Stimulated activated CD8-positive, alpha-beta memory T cell treated with anti-CD3 and anti-CD28 coated beads, Interleukin-7, amount 100 ng/mL, for 24 hours (primary cell): ENCODE measurements at places on chromosomes 5 and 9.

- no peak for DNase-seq
Observed at GRCh38 chr5:127602896-127603844, 45.7 kb upstream of the CTXN3 start.

DNA sequence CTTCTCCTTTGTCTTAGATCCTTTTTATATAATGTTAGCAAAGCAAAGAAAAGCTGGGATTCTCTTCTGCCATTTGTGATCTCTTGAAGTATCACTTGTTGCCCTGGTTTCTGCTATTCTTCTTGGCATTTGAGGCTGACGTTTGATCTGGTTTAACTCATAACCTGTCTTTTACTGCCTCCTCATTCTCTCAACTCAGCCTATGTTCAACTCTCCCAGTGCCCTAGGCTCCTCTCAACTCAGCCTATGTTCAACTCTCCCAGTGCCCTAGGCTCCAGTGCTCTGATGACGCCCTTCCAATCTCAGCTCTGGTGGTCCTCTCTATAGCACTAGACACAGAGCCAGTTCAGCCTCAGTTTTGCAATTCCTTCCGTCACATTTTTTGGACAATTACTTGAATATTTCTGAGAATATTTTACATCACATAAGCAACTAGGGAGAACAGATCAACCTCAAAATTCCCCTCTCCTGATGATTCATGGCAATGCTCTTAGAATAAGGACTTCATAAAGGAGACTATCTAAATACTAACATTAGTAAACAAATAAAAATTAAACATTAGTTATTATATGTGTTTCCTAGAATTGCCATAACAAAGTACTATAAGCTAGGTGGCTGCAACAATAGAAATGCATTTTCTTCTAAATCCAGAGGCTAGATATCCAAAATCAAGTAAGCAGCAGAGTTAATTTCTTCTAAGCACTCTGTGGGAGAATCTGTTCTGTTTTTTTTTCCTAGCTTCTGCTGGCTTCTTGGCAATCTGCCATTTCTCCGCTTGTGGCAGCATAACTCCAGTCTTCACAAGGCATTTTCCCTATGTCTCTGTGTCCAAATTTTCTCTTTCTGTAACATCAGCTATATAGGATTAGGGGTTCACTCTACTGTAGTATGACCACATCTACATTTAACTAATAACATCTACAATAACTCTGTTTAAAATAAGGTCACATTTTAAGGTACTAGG lies 662.1 kb upstream of the FTMT start:
- no peak for DNase-seq

GRCh38 chr9:2839040-2839439 lies 4.9 kb downstream of the PUM3 start:
- no peak for DNase-seq

DNA sequence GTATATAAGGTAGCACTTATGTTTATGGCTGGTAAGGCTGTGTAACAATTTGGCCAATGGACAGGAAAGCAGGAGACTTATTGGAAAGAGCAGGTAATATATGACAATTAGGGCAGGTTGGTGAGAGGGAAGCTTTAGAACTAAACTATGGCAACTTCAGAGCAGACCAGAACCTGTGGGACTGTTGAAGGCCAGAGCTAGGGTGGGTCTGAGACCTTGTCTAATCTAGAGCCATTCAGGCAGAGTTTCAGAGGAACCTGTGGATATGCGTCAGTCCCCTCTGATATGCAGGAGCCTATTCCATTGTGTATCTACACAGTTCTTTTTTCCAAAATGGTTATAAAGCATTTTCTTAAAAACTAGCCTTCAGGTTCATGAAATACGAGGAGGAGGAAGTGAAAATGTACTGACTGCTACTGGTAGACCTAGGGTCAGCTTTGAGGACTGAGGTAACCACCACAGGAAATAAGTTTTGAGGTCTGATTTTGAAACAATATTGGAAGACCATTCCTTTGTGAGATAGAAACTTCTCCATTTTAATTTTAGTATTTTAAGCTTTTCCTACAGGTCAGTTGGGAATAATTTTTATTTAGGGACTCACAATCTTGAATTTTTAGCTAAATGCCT lies 37.6 kb downstream of the ELL2 start:
- DNase-seq: no peak
